ENCODE measurements at places on chromosomes 1 and 21.

DNA sequence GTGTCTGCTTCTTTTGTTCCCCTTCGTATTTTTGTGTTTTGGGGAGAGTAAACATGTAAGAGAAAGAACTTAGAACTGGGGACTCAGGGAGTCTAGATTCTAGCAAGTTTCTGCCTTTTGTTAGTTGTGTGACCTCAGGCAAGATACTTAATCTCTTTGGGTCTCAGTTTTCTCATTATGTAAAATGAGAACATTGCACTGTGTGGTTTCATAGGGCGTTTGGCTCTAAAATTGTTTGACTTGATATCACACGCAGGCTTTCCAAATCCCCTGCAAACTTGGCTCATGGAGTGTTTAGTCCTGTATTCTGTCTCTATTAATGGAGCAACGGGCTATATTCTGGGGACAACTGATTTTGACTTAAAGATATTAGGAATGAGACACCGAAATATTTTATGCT lies 57.7 kb downstream of the NTNG1 start:
- peak; percentile 2 for DNase-seq

DNA sequence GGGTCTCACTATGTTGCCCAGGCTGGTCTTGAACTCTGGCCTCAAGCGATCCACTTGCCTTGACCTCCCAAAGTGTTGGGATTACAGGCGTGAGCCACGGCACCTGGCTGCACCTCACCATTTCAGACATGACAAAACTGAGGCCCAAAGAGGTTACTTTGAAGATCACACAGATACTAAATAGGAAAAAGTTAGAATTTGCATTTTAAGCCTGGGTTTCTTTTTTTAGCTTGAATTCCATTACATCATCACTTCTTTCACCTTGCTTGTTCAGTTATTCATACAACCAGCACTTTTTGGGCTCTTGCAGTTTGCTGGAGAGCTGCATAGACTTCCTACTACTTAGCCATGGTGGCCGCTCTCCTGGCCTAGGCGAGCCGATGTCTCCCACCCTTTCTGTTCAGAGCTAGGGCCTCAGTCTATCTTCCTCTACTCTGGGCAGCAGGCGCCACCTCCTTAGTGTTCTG lies 16.3 kb upstream of the CD2 start:
- no peak for DNase-seq

GRCh38 chr1:180053594-180054567 lies 99.3 kb downstream of the CEP350 start:
- no peak for DNase-seq

- DNase-seq: no peak
Measured at GRCh38 chr1:156270314-156270713, 12.3 kb downstream of the SMG5 start.

DNA sequence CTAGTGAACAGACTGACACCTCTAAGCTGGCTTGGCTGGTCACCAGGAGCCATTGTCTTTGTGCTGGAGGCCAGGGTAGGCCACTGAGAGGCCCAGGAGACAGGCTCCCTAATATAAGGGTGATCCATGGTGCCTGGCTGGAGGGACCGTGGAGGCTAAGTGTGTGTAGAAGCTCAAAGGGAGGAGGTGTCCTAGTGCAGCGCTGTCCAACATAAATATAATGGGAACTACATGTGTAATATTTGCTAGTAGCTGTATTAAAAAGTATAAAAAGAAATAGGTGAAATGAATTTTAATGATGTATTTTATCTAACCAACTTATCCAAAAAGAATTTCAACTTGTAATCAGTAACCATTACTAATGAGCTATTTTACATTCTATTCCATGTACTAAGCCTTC lies 35.0 kb downstream of the SOX13 start:
- DNase-seq: no peak

- no peak for DNase-seq
Measured at GRCh38 chr21:14318578-14318977, 64.4 kb downstream of the HSPA13 start.

- no peak for DNase-seq
Measured at GRCh38 chr21:34900376-34900775, 148.7 kb downstream of the RUNX1 start.

DNA sequence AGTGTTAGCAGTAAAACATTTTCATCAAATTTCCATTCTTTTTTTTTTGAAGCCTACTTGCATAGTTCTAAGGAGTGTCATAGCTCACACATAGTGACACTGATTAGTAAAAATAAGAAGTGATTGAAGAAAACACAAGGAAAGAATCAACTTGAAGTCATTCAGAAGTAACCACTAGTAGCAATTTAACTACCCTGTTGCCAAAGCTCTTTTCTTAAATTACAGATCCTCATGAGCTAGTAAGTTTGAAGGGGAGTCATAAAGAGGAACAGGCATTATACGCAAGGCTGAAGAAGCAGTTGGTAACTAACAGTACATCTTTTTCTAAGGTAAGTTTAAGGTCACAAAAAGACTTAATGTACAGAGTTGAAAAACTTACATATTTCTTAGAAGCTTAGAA lies 332.2 kb downstream of the CHRM3 start:
- no peak for DNase-seq

- no peak for DNase-seq
Measured at GRCh38 chr1:78334114-78334513, 156.7 kb upstream of the PTGFR start.

DNA sequence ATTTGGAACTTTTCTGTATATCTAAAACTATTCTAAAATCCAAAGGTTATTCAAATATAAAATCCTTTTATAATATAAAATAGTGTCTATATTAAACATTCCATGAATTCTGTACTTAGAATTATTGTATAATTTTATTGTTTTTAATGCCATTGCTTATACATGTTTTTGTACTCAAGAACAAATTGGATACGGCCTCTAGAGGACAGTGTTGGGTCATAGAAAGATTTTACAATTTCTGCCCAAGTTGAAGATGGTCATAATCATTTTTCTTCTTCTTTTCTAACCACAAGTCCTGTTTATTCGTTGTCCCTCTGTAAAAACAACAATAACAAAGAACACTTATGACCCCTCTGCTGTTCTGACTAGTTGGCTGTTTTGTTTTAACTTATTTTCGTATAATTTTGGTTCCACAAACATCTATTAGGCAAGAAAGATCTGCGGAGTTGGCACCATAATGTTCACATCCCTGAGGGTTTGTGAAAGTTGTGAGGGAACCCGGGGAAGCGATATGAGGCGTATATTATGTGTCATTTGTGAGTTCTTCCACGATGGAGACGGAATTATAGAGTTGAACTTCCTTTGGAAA lies 75.7 kb upstream of the KIF26B start:
- DNase-seq: peak; percentile 29

GRCh38 chr1:202567738-202568137 lies 142.5 kb downstream of the SYT2 start:
- no peak for DNase-seq

- no peak for DNase-seq
Measured at GRCh38 chr1:40802742-40803113, 19.1 kb downstream of the KCNQ4 start.

- no peak for DNase-seq
Measured at GRCh38 chr1:2258122-2258681, 30.1 kb downstream of the SKI start.

DNA sequence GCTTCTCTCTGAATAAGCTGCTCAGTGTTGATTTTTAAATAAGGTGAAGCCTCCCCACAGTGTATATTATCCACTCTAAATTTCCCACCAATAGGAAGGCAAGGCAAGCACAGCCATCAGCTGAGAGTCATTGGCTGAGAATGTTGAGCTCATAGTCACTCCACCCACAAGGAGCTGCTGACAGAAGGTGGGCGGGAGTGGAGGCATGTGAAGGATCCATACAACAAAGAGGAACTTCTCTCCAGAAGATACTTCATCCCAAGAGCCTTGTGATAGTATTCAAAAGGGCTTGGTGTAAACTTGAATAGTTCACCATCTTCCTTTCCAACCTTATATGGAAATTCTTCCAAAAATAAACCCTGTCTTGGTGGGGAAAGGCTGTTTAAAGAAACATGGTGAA lies 42.8 kb downstream of the SAMD13 start:
- no peak for DNase-seq

GRCh38 chr1:107359472-107360241 lies 218.8 kb downstream of the NTNG1 start:
- DNase-seq: no peak

DNA sequence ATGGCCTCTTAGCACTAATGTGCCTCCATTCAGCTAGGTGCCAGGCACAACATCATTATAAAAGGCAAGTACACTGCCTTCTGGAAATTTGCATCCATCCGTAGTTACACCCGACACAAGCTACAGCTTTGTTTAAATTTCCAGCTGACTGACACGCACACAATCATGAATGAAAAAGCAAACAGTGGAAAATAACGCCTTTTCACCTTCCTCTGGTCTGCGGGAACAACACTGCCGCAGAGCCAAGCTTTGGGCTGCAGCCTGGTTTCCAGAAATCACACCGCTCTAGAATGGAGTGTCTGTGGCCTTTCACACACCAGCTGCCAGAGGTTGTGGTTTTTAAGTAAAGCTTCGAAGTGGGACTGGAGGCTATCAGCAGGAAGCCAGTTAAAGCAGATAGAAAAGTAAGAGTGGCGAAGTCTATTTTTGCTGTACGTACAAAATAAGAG lies 142.8 kb upstream of the COA6 start:
- no peak for DNase-seq

- no peak for DNase-seq
Measured at GRCh38 chr1:209391792-209392191, 191.7 kb upstream of the CAMK1G start.

- no peak for DNase-seq
Measured at GRCh38 chr1:229432905-229433304, 989 bp downstream of the ACTA1 start.

DNA sequence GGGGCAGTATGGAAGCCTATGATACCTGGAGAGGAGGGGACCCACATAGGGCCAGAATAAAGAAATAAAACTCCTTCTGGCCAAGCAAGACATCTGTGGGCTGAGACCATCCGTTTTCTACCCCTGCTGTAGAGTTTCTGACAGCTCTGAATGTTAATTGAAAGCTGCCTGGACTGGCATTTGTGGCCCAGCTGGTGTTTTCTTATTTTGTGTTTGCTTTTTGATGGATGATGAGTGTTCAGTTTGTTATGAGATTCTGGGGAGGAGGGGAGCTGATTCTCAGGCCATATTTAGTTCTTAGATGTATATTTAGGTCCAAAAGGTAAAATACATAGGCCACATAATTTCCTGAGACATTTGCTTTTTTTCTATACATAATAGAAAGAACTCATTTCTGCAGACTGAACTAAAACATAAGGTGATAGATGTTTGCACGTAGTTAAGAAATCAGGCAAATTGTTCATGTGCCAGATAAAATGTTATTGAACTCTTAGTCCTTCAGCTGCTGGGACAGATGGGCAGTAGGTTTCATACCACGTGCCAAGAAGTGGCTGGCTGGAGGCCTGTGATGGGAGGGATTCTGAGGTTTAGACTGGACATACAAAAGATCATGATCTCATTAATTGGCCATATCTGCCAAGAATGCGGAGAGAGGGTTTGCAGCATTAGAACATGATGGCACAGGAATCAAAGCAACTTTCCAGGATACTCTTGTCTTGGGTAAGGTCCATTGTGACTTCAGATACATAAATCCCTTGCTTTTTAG lies 54.1 kb downstream of the DSCAM start:
- DNase-seq: no peak

- DNase-seq: no peak
Measured at GRCh38 chr1:18836654-18837053, 22.8 kb downstream of the TAS1R2 start.

- no peak for DNase-seq
Measured at GRCh38 chr1:30409476-30410152, 313.8 kb downstream of the MATN1 start.

DNA sequence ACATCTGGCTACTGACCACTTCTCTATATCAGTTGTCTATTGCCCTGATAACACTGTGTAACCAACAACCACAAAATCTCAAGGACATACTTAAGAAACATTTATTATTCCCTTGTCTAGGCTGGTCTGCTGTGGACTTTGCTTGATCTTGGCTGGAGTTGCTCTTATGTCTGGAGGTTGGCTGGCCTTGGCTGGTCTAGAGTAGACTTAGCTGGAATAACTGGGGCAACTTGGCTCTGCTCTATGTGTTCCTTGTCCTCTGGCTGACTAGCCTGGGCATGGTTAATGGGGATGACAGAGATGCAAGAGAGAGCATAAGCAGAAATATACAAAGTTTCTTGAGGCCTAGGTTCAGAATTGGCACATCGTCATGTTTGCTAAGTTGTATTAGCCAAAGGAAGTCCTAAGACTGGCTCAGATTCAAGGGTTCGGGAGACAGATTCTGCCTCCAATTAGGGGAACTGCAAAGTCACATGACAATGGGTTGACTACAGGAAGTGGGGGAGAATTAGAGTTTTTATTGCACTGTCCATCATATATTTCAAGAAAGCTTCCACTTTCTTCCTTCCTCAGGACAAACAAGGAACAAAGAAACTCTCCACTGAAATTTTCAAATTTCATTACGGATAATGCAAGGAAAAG lies 61.4 kb upstream of the HMCN1 start:
- DNase-seq: no peak

DNA sequence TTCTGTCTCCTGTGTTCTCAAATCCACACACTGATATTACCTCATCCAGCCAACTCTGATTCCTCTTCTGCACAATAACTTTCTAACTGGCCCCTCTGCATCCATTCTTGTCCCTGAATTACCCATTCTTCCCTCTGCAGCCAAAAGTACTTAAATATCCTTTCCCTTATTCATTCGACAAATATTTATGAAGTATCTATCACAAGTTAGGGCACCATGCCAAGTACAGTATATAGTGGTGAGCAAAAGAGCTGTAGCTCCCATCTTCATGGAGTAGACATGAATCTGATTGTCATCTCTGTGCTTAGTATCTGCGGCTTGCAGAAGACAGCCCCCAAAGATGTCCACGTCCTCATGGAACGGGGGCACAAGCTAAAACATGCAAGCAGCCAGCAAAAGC lies 316.8 kb downstream of the SETD4 start:
- no peak for DNase-seq

DNA sequence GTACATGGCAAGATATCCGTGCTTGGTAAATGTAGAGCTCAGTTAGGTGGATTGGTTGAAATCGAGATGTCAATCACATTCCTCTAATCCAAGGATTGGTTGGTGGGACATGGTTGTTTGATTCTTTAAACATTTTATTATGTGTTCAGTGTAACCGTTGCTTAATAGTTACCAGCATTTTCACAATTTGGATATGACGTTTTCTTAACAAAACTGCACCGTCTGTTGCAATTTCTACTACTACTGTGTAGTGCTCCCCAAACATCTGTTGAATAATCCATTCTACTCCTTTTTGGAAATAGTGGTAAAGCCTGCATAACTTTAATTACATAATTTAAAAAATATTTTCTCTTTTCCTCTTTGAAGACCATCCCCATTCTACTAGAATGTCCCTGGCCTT lies 16.3 kb downstream of the OR2B11 start:
- DNase-seq: no peak

- no peak for DNase-seq
Measured at GRCh38 chr1:221672239-221672645, 69.6 kb downstream of the DUSP10 start.

- DNase-seq: no peak
Measured at GRCh38 chr1:36582066-36582755, 99.5 kb upstream of the CSF3R start.

GRCh38 chr1:163084330-163084729 lies 15.2 kb downstream of the RGS4 start:
- DNase-seq: no peak

GRCh38 chr1:193486671-193487229 lies 300.3 kb upstream of the B3GALT2 start:
- DNase-seq: no peak

Measured in AG09319 (cell line).